ENCODE measurements at places on chromosomes 5 and 9.

GRCh38 chr5:55671975-55672374 lies 40.1 kb downstream of the SLC38A9 start:
- no peak for DNase-seq

DNA sequence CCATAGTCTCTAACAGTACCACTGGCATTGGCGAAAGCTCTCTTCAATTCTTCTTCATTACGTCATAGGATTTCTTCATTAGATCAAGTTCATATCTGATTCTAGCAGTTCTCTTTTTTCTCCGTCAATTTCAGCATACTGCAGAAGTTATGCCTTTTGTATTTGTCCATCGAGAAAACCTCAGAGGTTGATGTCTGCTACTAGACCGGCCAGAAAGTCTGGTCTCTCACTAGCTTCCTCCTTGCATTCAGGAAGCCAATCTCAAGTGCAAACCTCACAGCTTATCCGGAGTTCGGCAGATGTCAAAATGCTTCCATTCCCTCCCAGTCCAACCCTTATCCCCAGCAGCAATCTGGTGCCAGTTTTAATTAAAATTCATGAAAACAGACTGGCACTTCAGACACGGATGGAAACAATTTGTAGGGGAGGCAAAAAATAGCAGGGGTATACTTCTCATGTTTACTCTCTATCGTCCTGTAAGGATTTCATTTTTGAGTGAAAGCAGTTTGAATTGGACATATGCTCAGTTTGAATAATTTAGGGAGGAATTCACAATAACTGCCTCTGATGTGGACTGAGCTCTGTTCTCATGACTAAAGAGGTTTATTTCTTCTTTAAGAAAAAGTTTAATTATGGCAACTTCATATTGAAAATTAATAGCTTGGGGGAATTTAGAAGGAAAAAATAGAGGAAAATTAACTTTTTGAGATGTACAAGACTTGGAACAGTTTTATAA lies 56.4 kb upstream of the TMC1 start:
- no peak for DNase-seq

- DNase-seq: no peak
Measured at GRCh38 chr5:131258733-131259132, 5.1 kb upstream of the CDC42SE2 start.

DNA sequence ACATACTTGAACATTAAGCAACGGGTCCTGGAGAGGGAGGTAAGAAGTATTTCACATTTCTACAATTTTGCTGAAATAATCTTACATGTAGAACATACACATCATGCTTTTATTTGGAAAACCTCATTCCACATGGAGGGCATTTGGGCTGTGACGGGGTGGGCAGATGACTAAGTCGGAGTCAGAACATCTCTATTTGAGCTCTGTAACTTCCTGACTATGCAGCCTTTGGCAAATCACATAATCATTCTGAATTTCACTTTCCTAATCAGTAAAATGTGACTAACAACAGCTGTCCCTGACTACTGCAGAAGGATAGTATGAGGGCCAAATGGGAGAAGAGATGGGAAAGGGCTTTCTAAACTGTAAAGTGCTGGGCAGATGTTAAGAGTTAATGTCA lies 17.1 kb upstream of the IL6ST start:
- DNase-seq: peak; percentile 11
